Glomerular endothelial cell (primary cell): ENCODE measurements at places on chromosomes 7 and 10. TPM values are rescaled to one million over a fixed set of nuclear protein-coding genes. Genes with fewer than 3 reads are reported as not detected.

Gene SRRM3
- total RNA-seq = 0.10 and 0.23 TPM in 2 replicates

Gene SLC13A1
- total RNA-seq = not detected in 2 replicates

Gene PROSER2
- total RNA-seq = 12.7 and 17.1 TPM in 2 replicates

Gene ZNF316
- total RNA-seq = 17.2 and 30.7 TPM in 2 replicates

Gene SORBS1
- 4.2 and 4.7 TPM in 2 replicates for total RNA-seq

Gene HMX2
- not detected in 2 replicates for total RNA-seq

DNA sequence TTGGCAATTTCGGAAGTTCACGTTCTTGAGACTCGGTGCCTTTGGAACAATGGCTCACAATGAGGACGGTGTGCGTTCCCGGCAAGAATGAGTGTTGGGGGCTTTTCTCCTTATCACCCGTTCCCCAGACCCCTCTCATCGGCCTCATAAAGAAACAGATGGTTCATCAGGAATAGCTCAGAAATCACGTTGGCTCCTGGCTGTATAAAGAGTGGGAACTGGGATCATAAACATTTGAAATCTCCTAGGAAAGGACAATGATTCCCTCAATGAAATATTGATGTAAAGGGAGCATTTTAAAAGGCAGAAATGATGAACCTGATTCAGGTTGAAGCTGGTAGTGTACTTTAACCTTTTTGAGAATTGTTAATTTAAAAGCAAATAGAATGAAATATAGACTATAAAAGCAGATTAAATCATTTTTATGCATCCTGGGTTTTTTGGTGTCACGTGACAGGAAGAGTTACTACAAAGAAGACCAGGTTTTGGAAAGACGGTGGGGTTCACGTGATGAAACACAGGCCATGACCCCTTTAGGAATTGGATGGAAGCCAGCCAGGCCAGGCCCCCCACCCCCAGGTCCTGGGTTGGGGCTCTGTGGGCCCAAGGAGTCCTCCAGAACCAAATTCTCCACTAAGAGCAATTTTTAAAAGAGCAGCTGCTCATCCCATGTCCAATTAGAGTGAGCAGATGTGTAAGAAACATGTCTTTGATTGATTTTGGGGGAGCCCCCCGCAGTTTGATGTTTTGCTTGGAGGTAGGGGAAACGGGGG, 63.0 kb downstream of the CUX1 start:
- no peak for DNase-seq

DNA sequence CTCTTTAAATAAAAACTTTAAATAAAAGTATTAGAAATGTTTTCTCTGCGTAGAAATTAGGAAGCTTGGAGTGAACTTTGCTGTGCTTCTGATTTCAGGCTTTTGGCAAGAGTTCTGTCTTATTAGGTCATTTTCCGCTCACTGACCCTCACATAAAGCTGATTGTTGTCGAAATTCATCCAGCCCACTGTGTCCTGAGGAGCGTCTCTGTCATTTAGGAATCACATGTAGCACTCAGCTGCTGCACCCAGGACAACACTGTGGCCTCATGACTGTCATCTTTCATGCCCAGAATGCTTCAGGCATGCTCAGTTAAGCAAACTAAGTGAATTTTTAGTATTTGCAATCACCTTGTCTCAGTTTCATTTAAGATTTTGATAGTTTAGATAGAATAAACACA, 57.8 kb upstream of the MSRB2 start:
- no peak for DNase-seq

DNA sequence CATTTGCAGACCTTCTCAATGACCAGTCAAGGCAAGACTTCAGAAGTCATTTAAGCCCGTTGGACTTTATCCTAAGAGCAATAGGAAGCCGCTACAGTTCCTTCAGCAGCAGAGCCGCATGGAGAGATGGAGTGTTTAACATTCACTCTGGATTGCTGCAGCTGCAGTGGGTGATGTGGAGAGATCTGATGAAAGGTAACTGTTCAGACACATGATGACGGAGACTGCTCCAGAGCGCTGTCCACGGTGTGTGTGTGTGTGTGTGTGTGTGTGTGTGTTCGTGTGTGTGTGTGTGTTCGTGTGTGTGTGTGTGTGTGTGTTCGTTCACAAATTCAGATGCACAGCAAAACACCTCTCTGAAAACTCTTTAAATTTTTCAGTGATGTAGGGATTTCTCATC, 37.0 kb downstream of the SEC61G start:
- no peak for DNase-seq

GRCh38 chr10:17041626-17042520, 87.7 kb downstream of the CUBN start:
- no peak for DNase-seq

DNA sequence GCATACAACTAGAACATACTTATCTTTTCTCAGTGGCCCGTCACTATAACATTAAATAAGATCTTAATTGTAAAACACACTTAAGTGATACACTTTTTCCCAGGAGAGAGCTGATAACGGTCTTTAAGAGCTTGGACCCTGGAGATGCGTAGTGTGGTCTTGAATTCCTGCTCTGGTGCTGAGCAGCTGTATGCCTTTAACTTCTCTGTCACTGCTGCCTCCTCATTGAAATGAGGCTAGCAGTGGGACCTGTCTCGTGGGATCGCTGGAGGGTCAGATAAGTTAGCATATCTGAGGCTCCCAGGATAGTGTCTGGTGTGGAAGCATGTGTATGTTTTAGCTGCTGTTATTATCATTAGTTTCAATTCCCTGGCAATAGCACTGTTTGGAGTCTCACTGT, 194.9 kb downstream of the SDK1 start:
- no peak for DNase-seq

- no peak for DNase-seq
Observed at GRCh38 chr7:95526128-95526738, 40.5 kb downstream of the ASB4 start.

DNA sequence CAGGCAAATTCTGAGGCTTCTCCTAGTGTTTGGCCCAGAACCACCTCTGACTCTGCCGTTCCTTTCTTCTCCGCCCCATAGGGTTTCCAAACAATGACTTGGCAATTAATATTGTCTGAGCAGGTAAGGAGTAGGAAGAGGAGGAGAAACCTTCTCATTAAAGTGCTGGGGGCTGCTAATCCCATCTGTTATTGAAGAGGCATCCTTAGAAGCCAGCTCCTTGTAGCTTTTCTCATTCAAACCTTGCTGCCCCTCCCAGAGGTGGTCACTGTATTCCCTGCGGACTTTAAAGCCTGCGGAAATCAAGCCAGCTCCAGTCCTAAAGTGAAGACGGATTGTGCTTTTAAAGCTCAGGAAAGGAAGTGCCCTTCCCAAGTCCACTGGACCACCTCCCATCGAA, 1.4 kb upstream of the NKX1-2 start:
- DNase-seq = no peak

GRCh38 chr10:51178634-51179033, 104.3 kb downstream of the PRKG1 start:
- no peak for DNase-seq

DNA sequence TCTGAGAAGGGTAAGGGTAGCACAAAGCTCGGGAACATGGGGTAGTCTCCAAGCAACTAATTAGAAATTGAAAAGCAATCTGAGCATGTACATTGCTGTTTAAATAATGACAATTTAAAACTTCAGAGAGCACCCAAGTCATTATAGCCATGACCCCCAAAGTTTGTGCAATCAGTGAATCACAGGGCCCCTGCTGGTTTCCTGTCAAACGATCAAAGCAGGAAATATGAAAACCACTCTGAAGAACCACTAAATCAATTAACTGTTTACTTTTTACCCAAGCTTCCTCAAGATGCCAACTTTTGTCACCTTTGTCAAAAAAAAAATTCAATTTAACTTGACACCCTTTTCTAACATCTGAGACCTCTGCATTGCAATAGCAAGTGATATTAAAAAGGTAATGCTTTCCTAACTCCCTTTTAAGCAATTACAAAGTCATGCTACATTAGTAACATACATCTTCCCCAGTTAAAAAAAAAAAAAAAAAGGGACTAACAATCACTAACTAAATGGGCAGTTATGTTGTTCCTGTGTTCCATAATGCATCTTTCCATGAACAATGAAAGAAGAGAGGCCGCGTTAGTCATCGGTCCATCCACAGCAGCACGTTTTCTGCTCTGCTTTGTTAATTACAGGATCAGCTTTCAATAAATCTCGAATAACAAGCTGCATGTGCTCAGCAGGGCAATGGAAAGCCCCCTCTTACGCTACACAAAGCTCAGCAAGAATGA, 80.6 kb downstream of the ETV1 start:
- no peak for DNase-seq

DNA sequence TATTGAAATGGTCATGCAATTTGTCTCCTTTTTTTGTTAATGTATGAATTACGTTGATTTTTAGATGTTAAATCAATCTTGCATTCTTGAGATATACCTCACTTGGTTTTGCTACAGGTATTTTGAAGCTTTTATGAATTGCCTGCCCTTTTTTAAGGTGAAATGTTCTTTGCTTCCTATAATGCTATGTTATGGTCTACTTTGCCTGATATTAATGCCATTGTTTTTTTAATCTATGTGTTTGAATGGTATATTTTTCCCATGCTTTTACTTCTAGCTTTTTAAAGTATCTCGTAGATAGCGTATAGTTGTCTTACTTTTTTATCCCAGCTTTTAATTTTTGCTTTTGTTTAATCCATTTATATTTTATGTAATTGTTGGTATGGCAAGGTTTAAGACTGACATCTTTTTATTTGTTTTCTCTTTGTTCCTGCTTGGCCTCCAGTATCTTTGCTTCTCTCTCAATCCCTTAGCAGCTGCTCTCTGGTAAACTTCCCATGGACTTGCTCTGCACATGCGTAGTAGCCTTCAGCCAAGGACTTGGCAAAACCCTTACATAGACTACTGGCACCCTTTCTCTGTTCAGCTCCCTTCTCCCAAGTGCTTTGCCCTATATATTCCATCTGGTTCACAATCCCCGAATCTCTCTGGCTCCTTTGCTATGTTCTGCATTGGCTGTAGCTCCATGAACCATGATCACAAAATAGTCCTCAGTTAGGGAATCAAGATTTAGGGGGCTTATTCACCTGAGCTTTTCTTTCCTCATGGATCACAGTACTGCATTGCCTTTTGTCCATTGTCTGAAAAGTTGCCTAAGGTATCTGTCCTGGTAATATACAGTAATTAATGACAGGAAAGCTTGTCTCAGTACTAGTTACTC, 8.4 kb downstream of the TRIM24 start:
- no peak for DNase-seq
